ENCODE measurements at places on chromosomes 3 and 15. TPM values are rescaled to one million over a fixed set of nuclear protein-coding genes. Genes with fewer than 3 reads are reported as not detected.

GRCh38 chr15:94844538-94845389 lies 613.4 kb downstream of the MCTP2 start:
- DNase-seq: peak; percentile 79

Gene GOLGA8S
- total RNA-seq: 0.55 TPM

DNA sequence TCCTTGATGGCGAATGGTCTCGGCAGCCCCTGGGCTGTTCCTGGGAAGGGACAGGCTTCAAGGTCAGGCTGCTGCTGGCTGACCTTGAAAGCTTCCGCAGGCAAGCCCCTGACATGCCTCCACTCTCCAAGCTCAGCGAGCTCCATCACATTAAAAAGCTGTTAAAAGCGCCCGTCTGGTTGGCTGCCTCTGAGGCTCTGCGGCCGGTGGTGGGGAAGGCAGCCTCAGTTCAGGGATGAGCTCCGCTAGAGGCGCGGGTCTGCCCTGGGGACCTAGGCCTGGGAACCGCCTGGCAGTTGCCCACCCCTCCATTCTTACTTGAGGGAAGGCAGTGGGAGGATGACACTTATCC lies 103.8 kb downstream of the LINGO1 start:
- DNase-seq: peak; percentile 41

GRCh38 chr3:24628523-24629258 lies 134.0 kb upstream of the THRB start:
- DNase-seq: no peak

- no peak for DNase-seq
Measured at GRCh38 chr3:46261926-46262594, 19.8 kb downstream of the CCR3 start.

GRCh38 chr15:60960517-60960916 lies 268.6 kb downstream of the RORA start:
- DNase-seq: no peak

GRCh38 chr3:76700323-76700722 lies 339.6 kb upstream of the ROBO2 start:
- DNase-seq: no peak

GRCh38 chr3:135788146-135788545 lies 177.4 kb upstream of the PPP2R3A start:
- no peak for DNase-seq

DNA sequence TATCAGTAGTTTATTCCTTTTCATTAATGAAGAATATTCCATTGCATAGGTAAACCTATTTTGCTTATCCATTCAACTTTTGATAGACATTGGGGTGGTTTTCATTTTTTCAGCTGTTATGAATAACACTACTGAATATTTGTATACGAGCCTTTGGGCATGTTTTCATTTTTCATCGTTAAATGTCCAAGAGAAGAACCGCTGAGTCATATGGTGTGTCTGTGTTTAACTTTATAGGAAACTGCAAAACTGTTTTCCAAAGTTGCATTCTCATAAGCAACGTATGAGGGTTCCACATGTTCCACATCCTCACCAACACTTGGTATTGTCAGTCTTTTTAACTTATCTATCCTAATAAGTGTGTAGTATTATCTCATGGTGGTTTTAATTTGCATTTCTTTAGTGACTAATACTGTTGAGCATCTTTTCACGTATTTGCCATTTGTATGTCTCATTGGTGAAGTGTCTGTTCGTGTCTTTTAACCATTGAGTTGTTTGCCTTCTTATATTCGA lies 33.8 kb downstream of the REC114 start:
- DNase-seq: no peak

DNA sequence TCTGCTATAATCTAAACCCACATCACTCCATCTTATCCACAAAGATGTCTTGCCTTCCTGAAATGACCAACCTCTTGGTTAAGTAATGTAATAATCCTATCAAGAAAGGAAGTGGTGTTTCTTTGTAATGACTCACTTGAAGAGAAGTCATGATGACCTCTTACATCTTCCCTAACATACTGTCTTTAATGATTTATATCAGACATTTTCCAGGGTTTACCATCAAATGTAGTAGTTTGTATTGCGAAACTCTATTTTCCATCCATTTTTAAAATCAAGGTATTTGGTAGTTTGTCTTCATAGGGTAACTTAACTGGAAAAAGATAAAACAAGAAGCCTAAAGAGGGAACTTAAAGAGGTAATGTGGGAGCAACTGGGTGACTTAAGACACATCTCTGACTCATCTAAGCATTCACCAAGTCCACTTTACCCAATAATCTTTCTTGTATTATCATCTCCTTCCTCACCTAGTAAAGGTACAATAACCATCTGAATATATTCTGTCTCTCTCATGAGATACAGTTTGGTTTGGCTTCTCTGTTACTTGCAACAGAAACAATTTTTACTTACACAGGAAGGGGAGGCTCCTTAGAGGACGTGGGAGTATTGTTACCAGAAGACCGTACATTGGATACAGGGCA lies 5.7 kb upstream of the MAPK6 start:
- no peak for DNase-seq

DNA sequence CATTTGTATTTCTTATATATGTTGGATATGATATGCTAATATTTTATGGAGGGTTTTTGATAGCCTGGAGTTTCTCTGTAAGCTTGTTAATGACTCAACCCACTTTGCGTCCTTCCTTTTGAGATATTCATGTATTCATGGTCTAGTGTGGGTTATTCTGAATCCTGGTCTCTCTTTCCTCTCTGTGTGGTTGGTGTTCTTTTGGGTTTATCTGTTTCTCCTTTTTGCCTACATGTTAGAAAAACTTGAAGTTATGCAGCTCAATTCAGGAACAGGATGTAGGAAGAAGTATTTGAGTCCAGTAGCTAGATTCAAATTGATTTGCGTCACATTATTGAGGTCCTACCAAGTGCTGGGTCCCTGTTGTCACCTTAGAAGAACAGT lies 28.1 kb downstream of the CMTM7 start:
- DNase-seq: no peak
